ENCODE measurements at places on chromosomes 6 and 20.
A peak's percentile ranks its signal among the peaks of the same experiment; 100 is the strongest.

GRCh38 chr20:6165346-6165745 lies 42.5 kb upstream of the FERMT1 start:
- DNase-seq = no peak

GRCh38 chr6:451336-451735 lies 59.8 kb downstream of the IRF4 start:
- DNase-seq = no peak

- DNase-seq = no peak
Observed at GRCh38 chr6:129901910-129902309, 40.8 kb upstream of the TMEM244 start.

DNA sequence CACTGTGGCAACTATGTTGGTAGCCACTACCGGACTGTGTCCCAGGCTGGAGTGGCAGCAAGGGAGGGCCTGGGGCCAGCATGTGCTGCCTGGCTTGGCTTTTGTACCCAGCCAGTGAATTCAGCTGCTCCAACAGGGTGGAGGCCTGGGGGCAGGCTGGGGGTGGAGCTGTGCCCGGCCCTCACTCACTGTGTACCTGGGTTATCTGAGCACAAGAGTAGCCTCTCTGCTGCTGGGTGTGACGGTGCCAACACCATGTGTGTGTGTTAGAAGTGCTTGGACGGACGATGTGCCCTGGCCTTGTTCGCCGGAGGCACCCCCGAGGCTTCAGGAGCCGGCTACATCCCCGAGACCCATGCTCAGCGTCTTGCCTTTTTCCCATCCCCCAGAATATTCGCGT lies 49.2 kb downstream of the EFCAB8 start:
- DNase-seq = no peak

GRCh38 chr6:15008269-15008668 lies 237.6 kb upstream of the JARID2 start:
- no peak for DNase-seq

DNA sequence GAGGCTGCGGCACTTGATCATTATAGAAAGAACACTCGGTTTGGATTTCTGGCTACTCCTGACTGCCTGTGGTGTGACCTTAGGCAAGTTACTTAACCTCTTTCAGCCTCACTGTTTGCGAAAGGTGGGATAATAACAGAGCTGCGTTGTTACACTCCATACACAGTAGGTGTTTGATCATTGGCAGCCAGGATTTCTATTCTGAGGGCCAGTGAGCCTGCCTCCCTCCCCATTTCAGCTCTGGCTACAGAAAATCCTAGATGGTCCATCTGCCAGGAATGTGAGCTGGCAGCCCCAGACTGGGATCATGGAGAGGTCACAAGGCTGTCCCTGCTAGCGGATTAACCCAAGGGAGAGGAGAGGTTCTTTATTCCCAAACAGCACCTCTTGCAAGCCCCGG lies 2.7 kb downstream of the KCNB1 start:
- DNase-seq = no peak

- DNase-seq = no peak
Observed at GRCh38 chr6:158548418-158549161, 11.3 kb upstream of the TMEM181 start.

GRCh38 chr20:36773107-36773596 lies 411 bp downstream of the DSN1 start:
- DNase-seq = no peak

DNA sequence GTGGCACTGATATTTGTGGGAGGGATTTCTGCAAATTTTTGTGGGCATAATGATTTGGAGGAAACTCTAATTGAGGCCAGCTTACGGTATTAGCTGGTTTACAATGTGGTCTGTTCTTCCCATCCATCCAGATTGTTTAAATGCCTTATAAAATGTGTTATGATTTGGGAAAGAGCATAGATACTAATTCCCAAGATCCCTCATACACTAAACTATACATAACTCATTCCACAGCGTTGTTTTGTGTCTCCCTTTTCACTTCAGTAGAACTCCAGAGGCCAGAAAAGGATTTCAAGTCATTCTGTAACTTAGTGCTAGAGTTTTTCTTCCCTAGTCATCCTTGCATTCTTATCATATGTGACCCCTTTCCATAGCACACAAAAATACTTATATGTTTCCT lies 292.6 kb upstream of the NT5E start:
- DNase-seq = no peak

DNA sequence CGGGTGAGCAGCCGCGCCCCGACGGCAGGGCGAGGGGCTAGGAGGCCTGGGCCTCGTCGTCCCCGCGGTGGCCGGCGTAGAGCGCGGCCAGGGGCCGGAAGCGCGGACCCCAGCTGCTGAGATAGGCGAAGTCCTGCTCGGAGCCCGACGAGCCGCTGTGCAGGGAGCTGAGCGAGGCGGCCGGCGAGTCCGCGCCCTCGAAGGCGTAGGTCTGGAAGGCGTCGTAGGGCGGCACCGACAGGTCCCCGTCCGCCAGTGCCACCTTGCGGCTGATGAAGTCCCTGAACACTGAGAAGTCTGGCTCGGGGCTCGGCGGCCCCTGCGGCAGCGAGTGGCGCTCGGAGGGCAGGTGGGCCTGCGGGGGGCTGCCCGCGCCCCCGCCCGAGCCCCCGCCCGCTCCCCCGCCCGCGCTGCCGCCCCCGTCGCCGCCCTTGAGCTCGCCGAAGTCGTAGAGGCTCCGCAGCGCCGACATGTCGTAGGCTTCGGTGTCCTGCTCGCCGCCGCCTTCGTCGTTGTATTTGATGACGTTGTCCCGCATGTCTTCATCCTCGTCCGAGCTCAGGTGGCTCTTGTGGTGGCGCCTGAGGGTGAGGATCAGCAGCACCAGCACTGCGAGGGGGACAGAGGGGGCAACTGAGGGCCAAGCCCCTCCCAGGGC lies 56.5 kb downstream of the CD40 start:
- DNase-seq = peak; percentile 51

GRCh38 chr6:11323666-11324452 lies 91.4 kb upstream of the NEDD9 start:
- DNase-seq = no peak

DNA sequence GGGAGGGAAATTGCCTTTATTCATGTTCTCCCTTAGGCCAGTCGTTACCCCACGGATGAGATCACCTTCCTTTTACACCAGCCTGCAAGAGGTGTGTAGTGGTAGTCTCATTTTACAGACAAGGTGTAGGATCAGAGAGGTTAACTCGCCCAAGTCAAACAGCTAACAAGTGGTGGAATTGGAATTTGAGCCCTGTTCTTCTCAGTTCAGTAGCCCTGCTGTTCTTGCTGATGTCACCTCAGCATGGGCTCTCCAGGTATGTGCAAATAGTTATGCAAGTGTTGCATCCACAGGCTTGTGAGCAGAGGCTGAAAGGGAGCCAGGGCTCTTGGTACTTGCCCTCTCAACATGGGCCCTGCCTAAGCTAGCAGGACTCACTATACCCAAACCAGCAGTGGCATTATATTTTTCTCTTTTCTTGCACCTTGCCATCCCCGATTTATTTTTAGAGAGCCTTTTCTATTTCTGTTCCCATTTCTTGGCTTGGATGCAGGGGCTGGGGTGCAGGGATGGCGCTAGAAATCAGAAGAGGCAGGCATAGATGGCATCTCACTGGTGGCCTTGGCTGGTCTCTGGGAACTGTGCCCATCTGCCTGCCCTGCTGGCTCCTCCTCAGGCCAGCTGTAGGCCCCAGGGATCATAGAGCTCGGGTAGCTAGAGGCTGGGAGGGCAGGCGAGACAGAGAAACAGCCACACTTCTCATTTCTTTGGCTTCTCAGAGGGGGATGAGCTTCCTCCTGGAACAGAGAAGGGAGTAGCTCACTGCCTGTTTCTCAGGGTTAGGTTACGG lies 18.2 kb downstream of the PPARD start:
- no peak for DNase-seq

- DNase-seq = no peak
Observed at GRCh38 chr6:45543298-45544235, 165.8 kb upstream of the SUPT3H start.

DNA sequence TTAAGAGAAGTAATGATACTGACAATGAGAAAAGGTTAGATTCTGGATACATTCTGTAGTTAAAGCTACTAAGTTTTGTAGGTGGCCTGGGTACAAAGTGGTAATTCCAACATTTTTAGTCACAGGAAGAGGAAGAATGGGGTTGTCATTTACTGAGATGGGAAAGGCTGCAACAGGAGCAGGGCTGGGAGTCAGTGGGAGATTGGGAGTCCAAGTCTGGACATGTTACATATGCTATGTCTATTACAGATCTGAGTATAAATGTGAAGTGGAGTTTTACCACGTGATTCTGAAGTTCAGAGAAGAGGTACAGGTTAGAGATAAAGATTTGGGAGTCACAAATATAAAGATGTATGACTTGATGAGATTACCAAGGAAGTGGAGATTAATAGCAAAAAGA lies 116.2 kb downstream of the RWDD2A start:
- DNase-seq = no peak

- no peak for DNase-seq
Observed at GRCh38 chr6:168102315-168102985, 23.4 kb upstream of the FRMD1 start.

DNA sequence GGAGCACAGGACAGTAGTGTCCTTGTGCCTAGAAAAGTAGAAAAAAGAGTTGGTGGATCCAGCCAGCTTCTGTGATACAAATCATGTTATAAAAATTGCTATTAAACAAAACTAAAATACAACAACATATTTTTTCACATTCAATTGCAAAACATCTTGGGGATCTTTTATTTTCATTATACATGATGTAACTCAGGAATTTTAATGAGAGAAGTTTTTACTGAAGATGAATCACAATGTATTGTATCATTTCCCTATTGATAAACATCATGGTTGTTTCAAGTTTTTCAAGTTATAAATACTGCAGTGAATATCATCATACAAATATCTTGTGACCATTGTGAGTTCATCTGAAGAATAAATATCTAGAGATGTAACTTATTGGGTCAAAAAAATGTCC lies 608.0 kb downstream of the PHF3 start:
- DNase-seq = no peak

DNA sequence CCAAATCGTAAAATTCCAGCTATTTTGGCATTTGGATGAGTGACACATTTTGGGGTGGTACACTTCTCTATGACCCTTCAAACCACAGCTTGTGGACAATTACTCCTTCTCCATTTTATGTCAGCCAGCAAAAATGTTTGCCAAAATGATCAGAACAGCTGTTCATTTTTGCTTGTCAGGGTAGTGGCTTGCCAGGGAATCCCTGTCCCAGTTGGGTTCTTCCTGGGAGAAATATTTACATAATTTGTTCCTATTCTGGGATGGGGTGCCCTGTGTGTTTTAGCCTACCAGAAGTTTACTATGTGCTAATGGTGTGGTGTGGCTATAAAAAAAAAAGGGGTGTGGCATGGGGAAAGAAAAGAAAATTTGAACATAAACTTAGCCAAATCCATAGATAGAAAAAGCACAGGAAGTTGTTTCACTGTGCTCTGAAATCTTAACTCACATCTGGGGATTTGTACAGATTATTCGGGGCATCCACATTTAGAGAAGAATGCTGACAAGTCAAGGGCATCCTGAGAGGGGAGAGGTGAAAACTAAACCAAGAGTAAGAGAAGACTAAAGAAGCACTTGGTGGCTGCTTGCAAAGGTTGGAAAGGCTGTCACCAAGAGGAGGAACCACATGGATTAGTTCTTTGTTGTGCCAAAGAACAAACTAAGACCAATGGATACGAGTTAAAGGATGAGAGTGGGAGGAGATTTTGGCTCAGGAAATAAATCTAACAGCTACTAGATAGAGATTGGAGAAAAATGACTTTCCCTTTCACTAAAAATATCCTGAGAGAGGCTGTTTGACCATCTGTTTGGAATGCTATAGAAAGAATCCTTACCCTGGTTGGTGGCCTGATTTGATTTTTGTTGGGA lies 55.2 kb upstream of the RBM24 start:
- DNase-seq = no peak

DNA sequence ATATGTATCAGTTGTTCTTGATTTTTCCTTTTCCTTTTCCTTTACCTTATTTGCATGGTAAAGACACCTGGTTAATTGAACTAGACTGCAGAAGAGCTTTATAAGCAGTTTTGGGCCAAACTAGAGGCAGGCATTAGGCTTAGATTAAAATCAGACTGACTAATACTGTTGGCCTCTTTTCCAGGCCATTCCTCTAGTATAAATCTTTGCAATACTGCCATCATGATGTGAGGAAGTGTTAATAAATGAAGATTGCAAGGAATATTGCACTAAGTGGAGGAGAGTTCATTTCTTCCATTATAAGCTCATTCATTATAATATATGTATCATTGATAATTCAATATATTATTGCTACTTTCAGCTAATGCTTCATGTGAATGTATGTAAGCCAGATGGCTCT lies 163.8 kb downstream of the MMUT start:
- no peak for DNase-seq

DNA sequence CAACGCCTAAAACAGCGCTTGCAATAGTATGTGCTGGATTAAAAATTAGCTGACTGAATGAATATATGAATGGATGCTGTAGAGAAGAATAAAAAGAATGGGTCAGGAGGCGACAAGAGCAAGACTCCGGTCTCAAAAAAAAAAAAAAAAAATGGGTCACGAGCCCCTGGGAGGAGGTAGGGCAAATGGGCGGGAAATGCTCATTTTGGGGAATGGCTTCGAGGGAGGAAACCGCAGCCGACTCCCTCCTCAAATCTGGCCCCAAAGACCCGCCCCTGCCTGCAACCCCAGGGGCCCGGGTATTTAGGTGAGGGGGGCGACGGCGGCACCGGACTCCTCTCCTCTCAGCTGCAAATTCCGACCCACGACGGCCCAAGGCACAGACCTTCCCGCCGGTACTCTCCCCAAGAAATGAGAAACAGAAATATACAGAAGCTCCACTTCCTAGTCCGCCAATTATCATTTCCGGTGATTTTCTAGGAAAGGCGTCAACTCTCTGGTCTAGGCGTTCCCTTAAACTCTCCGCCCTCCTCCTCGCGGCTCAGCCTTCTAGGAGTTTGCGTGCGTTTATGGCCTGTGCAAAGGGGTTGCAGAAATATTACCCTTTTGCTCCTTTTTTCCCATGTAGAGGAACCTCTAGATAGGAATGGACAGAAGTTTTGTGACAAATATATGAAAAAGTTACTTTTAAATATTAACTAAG lies at the start of gene ZNF311:
Gene ZNF311 (minus strand): TSS at position 133 of the 703 bp plus-strand sequence. CDS start 1,361 bp downstream, outside the sequence.
- no peak for DNase-seq

DNA sequence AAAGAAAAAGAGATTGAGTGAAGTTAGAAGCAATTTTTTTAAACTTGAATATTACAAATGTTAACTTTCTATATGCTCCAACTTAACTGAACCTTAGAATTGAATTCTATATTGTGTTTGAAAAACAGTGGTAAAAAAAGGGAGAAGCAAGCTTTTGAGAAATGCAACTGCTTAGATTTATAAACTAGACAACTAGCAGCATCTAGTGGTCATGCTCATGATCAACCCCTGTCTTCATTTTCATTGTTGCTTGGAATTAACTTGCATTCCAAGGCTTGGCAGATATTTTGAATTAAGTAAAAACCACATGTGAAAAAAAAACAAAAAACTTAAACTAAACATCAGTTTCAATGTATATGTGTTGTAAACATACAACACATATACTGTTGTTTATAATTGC lies 113.1 kb downstream of the C6orf58 start:
- DNase-seq = no peak

DNA sequence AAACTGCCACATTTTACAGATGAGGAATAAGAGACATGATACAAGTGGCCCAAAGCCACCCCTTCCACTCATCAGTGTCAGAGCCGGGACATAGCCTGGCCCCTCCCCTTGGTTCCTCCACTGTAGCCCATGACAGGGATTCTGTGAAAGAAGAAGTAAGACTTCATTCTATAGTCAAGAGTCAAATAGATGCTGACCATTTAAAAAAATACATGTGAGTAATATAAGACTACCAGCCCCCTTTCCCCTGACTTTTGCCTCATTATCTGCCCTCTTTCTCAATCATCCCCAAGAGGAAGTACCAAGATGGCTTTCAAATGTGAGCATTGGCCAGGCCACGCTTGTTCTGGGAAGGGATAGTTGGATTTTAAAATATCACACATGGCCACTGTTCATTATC lies 57.8 kb upstream of the TAB2 start:
- DNase-seq = no peak

GRCh38 chr6:26380256-26380655 lies 2.7 kb upstream of the BTN2A2 start:
- DNase-seq = no peak

Data from activated CD4-positive, CD25-positive, alpha-beta regulatory T cell (primary cell).